ENCODE measurements at places on chromosomes 5 and 9.

DNA sequence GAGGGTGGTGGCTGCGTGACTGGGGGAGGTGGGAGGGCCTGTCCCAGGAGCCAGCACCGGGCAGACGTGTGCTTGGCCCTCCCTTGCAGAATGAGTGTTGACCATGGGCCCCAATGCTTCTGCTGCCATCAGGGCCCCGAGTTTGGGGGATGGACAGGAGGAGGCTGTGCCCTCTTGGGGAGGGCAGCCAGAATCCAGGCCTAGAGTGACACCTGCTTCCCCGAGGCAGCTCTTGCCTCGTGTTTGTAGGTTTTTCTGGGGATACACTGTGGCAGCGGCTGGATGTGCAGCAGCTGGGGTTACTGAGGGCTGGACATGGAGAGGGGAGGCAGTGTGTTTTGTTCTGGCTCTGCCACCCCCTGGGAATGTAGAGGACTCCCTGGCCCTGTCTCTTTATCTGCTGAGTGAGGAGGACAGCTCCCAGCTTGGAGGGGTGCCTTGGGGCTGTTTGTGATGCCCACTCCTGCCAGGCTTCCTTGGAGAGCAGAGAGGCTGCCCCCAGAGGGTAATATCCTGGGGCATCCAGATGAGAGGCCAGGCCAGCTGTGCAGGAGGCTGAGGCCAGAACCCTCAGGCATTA is 22.7 kb downstream of the WNK2 start:
- DNase-seq: no peak

- DNase-seq: no peak
Observed at GRCh38 chr5:61163905-61164304, 1.6 kb upstream of the SMIM15 start.

GRCh38 chr5:125603321-125603720 is 819.9 kb upstream of the GRAMD2B start:
- DNase-seq: no peak

- DNase-seq: no peak
Observed at GRCh38 chr9:106111039-106111730, 416.8 kb downstream of the TMEM38B start.

GRCh38 chr9:86624630-86625029 is 270.4 kb upstream of the TUT7 start:
- DNase-seq: no peak

GRCh38 chr5:71786337-71787055 is 67.4 kb downstream of the CARTPT start:
- no peak for DNase-seq

GRCh38 chr9:111938427-111938800 is 41.8 kb downstream of the UGCG start:
- DNase-seq: no peak

DNA sequence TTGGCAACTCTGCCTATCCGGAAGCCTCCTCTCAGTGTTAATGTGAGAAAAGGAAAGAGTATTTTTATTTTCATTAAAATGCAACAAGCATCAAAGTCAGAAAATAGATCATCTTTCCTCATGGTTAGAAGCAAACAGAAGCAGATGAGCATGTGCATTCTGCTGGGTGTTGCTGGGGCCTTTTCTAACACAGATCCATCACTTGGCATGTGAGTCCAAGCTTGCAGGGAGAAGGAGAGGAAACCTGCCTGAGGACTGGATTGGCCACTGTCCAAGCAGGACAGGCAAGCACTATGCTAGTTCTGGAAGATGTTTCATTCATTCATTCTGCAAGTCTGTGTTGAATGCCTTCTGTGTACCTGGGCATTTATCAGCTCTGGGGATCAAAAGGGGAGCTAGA is 348.7 kb upstream of the PCSK5 start:
- no peak for DNase-seq

GRCh38 chr5:54090495-54091120 is 219.8 kb downstream of the ARL15 start:
- no peak for DNase-seq

GRCh38 chr9:98861781-98862504 is 54.5 kb downstream of the GALNT12 start:
- DNase-seq: no peak

DNA sequence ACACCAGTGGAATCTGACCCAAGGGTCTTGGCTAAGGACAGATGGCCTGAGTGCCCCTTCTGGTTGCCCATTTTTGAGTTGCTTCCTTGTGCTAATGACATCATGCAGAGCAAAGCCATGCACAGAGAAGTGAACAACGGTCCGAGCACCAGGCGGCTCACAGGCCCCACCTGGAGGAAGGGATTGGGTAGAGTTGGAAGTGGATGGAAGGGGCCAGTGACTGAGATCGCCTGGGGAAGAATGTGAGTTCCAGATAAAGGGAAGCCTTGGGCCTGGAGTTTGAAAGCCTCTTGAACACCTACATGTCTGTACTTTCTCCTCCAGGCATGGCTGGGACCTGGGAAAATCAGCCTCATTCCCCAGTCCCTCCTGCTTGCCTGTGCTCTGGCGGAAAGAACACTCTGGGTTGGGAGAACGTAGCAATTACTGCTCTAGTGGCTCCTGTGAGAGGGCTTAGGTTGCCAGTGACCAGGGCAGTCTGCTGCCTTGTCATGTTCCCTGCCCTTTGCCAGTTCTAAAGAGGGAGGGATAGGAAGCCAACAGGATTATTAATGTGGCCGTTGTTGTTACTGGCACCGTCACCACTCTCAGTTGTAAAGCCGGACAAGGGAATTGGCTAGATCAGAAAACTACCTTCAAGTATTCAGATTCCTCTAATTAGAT is 62.5 kb upstream of the PTPN3 start:
- DNase-seq: no peak

GRCh38 chr9:16029796-16030363 is 477.0 kb downstream of the CCDC171 start:
- no peak for DNase-seq

GRCh38 chr9:136351252-136351800 is 12.2 kb downstream of the DNLZ start:
- DNase-seq: no peak

- DNase-seq: no peak
Observed at GRCh38 chr5:28896949-28897348, 1858.6 kb upstream of the CDH9 start.

All from vagina (tissue), 2 donors.